ENCODE measurements at places on chromosomes 16 and 17.

- DNase-seq: no peak
Observed at GRCh38 chr16:4917117-4917516, 19.8 kb downstream of the PPL start.

DNA sequence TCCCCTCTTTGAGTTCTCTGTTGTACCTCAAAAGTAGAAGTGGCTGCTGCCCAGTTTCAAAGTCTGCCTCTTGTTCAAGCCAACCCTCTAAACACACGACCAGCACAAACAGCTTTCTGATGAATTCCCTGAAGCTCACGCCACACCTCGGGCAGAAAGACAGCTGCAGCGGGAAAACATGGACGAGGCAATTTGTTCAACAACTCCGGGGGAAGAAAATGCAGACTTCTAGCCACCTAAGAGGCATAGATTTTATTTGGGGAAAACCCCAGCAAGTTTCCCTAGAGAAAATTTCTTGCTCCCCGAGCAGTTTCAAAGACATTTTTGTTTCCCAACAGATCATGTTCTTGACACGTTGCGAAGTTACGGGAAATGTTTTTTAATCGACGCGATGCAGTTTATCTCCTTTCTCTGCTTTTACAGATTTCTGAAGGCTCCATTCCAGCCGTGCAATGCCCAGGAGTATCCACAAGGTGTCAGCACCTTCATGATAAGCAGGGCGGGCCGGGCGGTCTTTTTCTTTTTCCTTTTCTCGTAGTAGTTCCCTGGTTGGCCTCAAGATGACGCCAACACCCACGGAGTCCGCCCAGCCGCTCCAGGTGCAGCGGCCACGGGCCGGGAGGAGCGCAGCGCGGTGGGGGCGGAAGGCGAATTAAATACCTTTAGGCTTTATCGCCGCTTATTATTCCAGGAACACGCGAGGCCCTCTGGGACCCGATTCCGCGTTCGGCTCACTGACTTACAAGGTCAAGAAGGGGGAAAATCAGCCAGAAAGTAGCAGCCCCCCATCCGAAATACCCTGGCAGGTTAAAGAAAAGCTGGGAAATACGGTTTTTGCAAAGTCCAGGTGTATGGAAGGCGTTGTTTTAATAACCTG is 2.9 kb upstream of the FOXC2 start:
- DNase-seq: peak; percentile 91

DNA sequence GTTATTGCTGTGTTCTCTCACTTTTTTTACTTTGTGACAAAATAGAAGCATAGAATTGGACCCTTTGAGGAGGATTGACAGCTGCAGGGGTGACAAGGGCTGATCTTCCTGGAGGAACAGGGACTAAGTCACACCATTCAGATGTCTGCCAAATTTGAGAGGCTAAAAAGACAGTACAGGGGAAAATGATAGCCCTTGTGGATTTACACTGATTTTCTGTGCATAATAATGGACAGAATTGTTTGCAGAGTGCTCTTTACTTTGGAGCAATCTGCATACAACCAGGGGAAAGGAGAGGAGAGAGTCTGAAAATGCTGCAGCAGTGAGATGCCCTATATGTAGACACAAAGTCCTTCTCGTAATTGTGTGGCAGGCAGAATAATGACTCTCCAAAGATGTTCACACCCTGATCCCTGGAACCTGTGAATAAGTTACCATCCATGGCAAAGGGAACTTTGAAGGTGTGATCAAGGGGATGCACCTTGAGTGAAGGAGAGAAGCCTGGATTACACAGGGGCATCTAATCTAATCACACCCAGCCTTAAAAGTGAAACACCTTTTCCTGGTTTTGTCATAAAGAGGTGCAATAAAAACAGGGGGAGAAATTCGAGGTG is 221.4 kb upstream of the CPHXL start:
- no peak for DNase-seq

- no peak for DNase-seq
Observed at GRCh38 chr16:13935408-13935807, 15.5 kb downstream of the ERCC4 start.

DNA sequence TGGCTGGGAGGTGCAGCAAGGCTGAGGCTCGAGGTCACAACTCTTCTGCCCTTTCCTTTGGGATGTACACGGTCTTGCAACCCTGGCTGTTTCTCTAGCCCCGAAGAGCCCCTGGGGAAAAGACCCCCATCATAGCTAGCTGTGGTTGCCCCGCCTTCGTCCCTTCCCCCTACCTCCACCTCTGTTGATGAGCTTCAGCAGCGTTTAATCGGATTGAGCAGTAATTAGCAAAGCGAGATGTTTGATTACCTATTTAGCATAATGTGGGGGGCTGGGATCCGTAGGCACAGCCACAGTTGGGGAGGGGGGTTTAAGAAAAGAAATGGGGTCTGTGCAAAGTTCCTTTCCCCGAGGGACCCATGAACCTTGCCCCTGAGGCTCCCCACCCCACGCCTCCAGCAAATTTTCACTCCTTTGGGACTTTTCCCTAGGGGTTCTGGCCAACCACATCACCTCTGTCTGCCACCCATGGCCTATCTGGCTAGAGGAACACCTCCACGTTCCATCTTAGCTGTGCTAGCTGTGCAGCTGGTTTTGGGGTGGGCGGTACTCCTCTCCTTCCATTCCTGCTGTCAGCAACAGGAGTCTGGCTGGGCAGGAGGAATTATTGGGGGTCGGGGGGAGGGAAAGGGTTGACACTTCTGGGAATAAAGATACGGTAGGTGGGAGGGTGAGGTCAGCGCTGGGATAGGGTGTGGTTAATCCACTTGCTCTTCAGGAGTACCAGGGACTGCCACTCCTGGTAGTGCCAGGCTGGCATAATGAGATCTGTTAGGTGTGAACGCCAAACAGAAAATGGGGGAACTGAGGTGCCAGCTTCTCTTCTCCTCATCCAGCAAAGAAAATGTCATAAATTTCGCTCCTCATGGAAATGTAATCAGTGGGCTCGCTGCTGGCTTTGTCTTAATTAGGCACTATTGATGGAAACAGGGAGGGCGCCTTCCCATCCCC is 1.3 kb upstream of the DNAH2 start:
- peak; percentile 30 for DNase-seq
